ENCODE measurements at places on chromosomes 12 and 14.
A peak's percentile ranks its signal among the peaks of the same experiment; 100 is the strongest.

DNA sequence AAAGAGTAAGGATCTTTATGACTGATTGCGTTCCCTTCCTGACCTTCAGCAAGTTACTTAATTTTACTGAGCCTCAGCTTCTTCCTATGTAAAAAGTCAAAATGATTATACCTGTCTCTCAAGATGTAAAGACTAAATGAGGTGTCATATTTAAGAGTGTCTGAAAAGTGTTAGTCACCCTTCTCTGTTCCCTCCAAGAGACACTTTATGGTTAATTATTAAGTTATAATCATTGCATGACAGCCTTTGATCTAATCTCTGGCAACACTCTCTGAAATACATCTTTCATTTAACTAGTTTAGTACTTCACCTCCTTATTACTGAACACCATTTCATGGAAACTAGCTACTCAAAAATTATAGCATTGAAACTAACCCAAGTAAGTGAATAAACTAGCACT is 54.8 kb downstream of the BMAL2 start:
- no peak for DNase-seq

DNA sequence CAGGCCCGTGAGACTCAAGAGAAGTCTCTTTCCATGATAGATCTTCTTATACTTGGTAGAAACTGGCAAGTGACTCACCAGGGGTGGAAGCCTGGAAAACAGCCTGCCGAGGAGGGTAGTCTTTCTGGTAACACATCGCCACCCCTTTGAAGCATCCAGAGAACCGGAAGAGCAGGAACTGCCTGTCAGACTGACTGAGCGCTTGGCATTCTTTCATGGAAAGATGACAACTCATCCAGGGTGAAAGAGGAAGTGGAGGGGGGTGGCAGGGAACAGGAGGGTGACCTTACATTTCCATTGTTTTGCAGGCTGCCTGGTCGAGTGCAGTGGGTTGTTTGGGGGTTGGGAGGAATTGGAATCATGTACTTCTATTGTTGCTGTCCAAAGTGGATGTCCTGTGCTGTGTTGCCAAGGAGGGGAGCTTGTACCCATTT is 34.5 kb downstream of the PRKCH start:
- DNase-seq = no peak

GRCh38 chr12:52151837-52152783 is 39.7 kb downstream of the KRT80 start:
- DNase-seq = peak; percentile 84

DNA sequence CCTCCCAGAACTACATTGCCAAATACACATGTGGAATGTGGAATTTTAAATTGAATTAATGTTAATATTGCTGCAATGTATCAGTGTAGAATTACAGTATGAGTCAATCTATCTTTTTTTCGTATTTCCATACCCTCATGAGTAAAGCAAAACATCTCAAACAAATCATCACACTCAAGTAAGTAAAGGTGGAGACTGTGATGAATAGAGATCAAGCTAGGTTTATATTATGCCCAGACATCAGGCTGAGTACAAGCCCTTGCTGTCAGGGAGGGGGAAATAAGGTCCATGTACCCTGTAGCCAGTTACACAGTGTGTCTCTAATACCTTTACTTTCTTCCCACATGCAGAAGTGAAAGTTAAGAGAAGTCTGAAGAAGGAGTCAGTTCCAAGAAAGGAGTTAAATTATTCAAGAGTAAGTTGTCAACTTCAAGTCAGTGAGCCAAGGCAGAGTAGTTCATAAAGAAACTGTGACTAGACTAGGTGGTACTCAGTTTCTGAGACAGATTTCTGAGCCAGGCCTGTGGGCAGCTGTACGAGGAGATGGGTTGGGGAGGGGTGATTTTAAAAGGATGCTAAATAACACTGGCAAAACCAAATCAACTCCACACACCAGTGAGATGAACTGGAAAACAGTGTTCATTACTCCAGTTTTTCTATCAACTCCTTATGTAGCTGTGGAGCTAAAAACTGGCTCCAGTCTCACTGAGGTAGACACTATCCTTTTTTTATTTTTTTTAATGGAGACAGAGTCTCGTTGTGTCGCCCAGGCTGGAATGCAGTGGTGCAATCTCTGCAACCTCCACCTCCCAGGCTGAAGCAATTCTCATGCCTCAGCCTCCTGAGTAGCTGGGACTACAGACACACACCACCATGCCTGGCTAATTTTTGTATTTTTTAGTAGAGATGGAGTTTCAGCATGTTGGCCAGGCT is 23.8 kb upstream of the STK38L start:
- DNase-seq = no peak

GRCh38 chr14:100278702-100279101 is 27.5 kb downstream of the SLC25A29 start:
- DNase-seq = no peak

GRCh38 chr12:17528394-17528793 is 561.6 kb downstream of the RERGL start:
- no peak for DNase-seq

DNA sequence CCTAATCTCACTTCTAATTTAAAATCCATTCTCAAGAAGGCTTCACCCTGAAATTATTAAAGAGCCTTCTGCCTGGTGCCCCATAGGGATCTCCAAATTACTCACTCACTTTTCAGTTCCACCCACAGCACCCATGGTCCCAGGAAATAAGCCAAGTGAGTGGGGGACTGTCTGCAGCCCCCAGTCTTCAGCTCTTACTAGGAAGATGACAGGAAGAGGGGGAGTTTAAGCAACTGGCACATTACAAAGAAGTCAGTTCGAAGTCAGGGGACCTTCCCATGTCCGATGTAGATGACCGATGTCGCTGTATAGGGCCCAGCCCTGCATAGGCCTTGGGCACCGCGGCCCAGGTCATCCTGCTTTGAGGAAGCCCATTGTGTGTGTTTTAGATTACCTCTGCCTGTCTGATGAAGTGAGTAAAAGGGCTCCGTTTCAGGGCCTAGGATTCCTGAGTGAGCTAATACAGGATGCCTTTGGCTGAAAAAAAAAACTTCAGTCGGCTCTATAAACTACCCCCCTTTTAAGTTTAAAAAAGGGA is 1.9 kb downstream of the ACTN1 start:
- DNase-seq = no peak

GRCh38 chr12:47296828-47297227 is 217.1 kb upstream of the AMIGO2 start:
- DNase-seq = no peak

DNA sequence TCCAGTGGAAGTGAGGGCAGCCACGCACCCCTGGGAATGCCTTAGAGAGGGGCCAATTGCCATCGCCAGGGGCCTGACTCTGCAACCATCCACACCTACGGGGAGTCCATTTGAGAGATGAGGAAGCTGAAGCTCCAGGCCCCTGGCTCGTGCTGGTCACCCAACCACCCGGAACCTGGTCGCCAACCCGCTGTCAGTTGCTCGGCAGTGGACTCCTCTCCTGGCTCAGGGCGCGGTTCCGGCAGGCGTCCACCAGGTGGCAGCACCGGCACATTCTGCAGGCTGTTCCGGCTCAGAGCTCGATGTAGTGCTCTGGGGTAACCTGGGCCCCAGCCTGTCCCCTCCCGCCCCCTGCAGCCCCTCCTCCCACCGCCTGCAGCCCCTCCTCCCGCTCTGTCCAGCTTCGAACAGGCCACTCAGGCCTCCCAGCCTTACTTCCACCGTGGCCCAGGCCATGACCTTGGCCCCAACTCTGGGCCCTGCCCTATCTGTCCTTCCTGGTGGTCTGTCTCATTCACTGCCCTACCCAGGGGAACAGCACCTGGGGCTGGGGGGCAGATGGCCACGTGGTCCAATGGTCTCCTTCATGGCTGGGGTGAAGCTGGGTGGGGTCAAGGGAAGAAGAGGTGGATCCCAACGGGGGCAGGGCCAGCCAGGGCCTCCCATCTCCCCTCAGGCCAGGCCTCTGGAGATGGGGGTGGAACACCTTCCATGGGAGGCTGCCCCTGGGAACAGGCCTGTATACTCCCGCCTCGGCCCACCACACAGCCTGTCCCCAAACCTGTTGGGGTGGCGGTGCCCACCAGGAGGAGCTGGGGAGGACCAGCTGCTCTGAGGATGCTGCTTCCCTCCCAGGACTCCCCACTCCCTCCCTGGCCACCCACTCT is 15.7 kb downstream of the SIVA1 start:
- peak; percentile 97 for DNase-seq

- no peak for DNase-seq
These were observed 9.7 kb upstream of the PTGER2 start for GRCh38 chr14:52304248-52304904.

DNA sequence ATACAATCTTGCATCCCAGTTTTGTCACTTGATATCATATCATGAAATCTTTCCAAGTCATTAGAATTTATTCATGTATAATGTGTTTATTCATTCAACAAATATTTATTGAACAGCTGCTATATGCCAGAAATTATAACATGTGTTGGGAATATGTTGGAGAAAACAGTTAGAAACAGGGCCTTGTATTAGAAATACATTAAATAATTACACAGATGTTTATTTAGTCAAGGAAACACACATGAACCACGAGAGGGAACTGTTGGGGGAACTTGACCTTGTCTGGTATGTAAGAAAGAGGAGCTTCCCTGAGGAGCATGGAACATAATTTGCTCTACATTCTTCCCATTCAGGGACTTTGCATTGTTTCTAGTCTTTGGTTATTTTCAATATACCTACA is 191.7 kb upstream of the FRMD6 start:
- no peak for DNase-seq

- DNase-seq = no peak
These were observed 12.8 kb downstream of the AKT1 start for GRCh38 chr14:104782808-104783139.

GRCh38 chr12:72311946-72312345 is 39.8 kb downstream of the TRHDE start:
- no peak for DNase-seq

- DNase-seq = no peak
These were observed 83.8 kb downstream of the PEBP1 start for GRCh38 chr12:118219772-118220171.

GRCh38 chr14:93045965-93046704 is 69.6 kb downstream of the ITPK1 start:
- no peak for DNase-seq

- DNase-seq = no peak
These were observed 24.7 kb downstream of the SLC7A8 start for GRCh38 chr14:23158779-23159178.

DNA sequence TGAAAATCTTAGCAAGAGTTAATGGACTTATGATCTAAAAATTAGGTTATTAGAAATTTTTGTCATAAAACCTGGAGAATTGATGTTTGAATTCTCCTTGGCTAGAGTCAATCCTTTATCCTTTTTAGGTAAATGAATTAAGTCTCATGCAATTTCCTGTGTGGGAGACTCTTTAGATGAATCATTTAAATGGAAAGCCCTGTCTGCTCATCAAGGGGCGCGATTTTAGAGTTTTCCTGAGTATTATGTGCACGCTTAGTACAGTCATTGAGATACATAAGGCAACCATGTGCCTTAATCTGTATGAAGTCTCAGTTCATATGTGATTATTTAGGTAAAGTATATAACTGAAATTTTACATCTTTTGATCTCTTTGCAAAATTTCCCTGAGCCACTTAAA is 974.7 kb downstream of the NRXN3 start:
- no peak for DNase-seq

- peak; percentile 76 for DNase-seq
These were observed 34.8 kb downstream of the FBXO21 start for GRCh38 chr12:117155278-117156060.

DNA sequence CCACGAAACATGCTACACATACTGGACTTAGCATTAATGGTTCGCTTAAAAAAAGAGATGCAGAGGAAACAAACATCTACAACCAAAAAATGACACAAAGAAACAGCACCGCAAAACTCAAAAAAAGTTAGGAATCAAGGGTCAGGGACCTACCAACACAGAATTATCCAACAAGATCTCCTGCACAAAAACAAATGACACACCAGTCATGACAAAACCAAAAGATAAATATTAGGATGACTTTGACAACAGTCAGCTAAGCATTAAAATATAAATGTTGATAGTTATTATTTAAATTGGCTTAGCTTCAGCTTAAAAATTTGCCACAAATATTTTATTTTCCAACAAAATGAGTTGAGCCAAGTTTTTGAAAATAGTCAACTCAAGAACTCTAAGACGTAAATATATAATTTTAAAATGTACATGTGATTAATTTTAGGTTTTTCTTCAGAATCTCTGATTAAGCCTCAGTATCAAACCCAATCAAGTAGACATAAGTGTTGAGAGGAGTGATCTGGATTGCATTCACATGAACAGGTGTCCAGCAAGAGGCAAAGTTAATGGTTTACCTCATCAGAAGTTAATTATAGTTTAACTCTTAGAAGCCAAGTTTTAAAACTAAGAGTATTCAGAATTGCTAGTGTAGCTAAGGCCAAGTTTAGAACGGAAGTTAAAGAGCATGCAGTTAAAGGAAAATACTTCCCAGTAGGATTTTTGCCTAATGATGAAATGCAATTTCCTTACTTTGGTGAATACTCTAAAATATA is 79.9 kb downstream of the HEATR5A start:
- DNase-seq = no peak

- DNase-seq = no peak
These were observed 60.2 kb upstream of the FERMT2 start for GRCh38 chr14:53011053-53011462.

- no peak for DNase-seq
These were observed 191.3 kb upstream of the MYL2 start for GRCh38 chr12:111111681-111112080.

DNA sequence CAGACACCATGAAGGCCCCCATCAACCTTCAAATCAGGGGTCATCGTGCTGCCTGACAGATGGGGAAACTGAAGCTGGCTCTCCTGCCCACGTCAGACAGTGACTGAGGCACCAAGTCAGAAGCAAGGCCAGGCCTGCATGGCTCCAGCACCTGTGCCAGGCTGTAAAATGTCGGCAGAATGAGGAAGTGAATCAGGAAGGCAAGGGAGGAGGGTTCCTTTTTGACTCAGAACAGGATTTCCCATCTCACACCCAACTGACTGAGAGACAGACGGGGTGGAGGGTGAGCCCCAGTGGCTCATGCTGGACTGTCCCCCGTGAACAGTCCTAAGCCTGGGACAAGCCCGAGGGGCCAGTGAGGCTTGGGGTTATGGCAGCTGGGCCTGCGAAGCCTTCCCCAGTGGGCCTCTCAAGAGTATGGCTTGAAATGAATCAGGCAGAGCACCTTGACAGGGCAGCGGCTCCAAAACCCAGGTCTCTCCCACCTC is 20.9 kb downstream of the SYNE3 start:
- no peak for DNase-seq

- no peak for DNase-seq
These were observed 452.1 kb upstream of the PDE3A start for GRCh38 chr12:19916196-19916753.

Data from activated naive CD8-positive, alpha-beta T cell treated with anti-CD3 and anti-CD28 coated beads, Interleukin-2, amount 10 ng/mL, durations not matched to agents 7 days and 5 days (primary cell).